ENCODE measurements at places on chromosomes 3 and 15.

DNA sequence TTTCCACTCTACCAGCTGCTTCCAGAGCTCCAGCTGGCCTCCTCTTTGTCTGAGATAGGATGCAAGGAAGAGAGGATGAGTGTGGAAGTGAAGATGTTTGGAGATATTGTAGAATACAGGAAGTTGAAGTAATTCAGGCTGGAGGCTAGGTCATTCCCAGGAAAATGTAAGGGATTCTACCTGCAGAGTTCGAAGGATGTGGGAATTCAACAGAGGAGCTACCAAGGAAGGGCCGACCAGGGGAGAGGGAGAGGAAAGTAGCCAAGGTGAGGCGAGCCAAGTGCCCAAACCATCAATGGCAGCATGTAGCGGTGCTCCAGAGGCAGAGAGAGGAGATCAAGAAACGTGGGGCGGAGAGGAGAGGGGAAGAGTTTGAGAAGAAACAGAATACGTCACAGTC is 49.0 kb upstream of the EPHB3 start:
- no peak for DNase-seq

DNA sequence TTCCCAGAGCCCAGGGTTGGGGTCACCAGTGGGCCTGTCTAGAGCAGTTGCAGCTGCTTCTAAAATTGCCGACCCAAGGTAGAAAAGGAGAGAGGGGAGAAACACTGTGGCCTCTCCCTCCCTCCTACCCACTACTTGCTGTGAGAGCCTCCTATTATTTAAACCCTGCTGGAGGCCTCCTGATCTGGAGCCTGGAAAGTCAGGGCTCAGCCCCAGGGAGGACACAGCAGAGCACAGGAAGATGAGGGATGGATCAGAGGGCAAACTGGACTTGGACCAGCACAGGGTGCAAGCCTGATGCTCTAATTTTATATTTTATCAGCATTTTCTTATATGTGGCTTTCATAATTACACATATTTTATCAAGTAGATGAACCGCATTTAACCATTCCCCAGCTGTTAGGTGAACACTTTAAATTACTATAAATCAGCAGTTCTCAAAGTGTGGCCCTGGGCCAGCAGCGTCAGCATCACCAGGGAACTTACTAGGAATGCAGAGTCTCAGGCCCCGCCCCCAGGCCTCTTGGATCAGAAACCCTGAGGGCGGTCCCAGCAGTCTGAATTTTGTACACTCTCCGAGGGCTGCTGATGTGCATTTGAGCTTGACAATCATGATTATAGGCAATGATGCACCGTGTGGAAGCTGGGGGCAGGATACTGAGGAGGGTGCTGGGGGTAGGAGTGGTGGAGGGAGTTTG is 26.7 kb downstream of the SMAD3 start:
- DNase-seq: no peak

- no peak for DNase-seq
Measured at GRCh38 chr15:95293456-95294031, 1037.0 kb upstream of the NR2F2 start.

DNA sequence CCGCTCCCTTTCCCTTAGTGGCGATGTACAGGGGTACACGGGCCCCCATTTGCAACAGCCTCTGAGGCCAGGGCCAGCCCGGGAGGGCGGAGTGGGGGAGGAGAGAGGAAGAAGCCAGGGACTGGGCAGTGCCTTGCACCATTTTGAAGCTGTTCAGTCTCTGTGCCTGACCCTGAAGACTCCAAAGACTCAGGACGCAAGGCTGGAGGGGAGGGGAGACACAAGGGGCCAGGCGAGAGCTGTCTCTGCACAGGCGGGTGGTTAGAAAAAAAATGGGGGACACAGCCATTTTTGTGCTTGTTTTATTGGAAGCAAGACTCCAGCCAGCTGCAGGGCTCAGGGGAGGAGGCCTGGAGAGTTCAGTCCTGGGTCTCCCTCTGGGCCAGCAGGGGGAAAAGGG is 1.6 kb downstream of the RPP25 start:
- DNase-seq: no peak

- DNase-seq: peak; percentile 33
Measured at GRCh38 chr3:66372681-66373350, 128.0 kb downstream of the LRIG1 start.

DNA sequence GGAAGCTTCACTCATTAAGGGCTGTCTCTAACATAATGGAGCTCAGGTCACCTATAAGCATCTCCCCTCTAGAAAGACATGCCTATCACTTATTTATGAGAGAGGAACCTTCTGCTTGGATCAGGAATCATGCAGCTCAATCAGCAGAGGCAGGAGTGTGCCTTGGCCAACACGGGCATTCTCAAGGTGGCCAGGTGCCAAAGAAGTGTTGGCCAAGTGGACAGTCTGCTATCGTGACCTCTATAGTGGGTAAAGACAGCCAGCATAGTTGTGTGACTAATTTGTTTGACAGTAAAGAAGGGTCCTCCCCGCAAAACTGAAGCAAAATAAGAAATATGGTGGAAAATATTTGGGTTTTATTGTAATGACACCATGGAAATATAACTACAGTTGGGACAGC is 14.7 kb upstream of the AGTR1 start:
- DNase-seq: no peak

DNA sequence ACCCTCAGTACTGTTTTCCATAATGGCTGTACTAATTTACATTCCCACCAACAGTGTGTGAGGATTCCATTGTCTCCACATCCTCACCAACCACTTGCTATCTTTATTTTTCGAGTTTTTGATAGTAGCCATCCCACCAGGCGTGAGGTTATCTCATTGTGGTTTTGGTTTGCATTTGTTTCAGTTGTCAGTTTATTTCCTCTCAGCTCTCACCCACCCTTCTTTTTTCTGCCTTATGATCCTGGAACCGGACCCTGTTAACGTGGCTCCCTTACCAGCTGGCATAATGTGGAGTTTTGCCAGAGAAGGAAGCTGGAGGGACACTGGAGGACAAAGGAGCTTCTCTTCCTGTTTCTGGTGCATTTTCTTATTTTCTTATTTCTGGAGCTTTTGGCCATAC is 25.1 kb upstream of the SH3GL3 start:
- DNase-seq: no peak

- no peak for DNase-seq
Measured at GRCh38 chr3:143356839-143357238, 237.3 kb downstream of the CHST2 start.

GRCh38 chr3:181839916-181840297 is 128.2 kb downstream of the SOX2 start:
- no peak for DNase-seq

DNA sequence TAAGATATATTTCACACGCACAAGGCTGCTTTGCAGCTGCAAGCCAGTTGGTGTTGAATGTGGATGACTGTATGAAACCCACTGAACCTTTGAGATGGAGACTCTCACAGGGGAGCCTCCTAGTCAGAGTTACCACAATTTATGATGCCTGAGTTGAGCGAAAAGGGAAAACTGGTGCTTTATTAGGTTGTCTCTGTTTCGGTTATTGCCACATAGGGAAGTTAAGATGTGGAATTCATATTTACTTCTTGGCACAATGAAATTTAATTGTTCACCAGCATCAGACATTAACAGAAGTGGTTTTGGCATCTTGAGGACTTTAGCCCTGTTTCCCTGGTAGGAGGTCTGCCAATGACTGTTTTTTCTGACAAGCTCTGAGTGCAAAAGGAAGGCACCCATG is 358.2 kb downstream of the SQOR start:
- DNase-seq: no peak

- no peak for DNase-seq
Measured at GRCh38 chr3:141123677-141124410, 72.7 kb downstream of the SPSB4 start.

DNA sequence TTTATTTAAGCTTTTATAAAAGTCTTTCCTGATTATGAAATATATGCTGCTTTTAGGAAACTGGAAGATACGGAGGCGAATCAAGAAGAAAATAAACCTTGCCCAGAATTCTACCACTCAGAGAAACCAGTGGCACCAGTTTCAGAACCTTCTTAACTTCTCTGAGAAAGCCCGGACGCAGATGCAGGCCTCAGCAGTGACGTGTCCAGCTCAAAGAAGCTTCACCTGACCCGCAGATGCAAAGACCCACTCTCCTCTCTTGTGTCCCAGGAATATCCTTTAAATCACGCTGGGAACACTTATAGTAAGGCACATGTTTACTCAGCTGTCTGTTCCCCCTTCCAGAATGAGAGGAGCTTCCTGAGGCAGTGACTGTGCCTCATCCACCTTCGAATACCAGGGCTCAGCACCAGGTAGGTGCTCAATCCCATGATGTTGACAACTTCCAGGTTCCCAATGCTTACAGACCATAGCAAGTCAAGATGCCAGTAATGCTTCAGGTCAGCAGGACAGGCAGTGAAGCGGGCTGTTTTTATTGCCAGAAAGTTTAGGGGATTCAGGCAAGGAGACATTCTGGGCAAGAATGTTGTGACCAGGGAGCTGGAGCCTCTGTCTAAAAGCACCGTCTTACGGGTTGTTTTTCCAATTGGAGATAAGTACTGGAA is 39.9 kb upstream of the LDHAL6B start:
- no peak for DNase-seq

- no peak for DNase-seq
Measured at GRCh38 chr3:36992806-36993325, at the start of gene EPM2AIP1. Gene EPM2AIP1 (minus strand): TSS chr3:36993131. CDS start chr3:36993077, 54 bp downstream.

- no peak for DNase-seq
Measured at GRCh38 chr3:45904931-45905330, 18.6 kb downstream of the CCR9 start.

Data from caudate nucleus (tissue), 63 donors.